ENCODE measurements at places on chromosomes 5 and 9.

DNA sequence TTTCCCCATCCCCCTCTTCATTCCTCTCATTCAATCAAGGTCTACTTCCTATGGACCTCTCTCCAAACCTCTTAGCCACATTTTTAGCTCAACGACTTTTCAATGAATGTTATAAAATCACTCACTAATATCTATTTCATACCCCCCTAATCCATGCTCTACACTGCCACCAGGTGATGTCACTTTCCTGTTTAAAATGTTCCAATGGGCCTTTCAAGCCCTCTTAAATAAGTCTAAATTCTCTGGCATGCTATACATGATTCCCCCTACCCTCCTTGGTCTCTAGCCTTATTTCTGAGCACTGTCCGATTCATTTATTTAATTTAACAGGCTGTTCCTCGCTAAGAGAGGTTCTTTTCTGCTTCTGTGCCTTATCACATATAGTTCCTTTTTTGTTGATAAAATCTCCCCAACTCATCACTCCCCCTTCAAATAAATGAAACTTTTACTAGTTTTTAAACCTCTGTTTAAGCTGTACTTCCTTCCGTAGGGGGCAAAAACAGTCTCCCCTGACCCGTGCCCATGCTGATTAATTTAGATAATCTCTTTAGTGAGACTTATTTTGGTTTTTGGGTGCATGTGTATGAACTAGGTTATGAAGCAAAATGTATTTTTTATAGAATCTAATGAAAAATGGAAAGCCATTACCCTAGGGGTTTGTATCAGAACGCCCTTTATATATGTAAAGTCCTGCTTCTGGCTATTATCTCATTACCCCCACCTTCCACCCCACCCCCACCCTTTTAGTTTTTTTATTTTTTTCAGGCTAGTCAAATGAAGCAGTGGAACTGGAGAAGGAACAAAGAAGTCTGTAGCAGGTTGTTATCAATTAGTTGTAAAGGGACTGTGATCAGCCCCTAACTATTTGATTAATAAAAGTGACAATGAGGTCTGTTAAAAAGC is 9.0 kb downstream of the ABHD17B start:
- DNase-seq: no peak

DNA sequence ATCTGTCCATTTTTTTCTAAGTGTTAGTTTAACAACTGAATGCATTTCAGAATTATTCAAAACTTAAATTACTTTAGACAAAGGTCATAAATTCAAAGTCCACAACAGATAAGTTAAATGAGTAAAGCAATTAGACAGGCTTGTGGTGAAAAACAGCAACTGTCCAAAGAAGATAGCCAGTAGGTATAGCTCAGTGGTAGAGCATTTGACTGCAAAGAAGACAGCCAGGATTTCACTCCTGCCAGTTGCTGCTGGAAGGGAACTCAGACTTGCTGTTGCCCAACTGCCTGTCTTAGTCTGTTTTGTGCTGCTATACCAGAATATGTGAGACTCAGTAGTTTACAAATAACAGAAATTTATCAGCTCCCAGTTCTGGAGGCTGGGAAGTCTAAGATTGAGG is 10.0 kb downstream of the FANCC start:
- no peak for DNase-seq

- no peak for DNase-seq
Measured at GRCh38 chr9:95450171-95451064, 66.4 kb downstream of the PTCH1 start.

DNA sequence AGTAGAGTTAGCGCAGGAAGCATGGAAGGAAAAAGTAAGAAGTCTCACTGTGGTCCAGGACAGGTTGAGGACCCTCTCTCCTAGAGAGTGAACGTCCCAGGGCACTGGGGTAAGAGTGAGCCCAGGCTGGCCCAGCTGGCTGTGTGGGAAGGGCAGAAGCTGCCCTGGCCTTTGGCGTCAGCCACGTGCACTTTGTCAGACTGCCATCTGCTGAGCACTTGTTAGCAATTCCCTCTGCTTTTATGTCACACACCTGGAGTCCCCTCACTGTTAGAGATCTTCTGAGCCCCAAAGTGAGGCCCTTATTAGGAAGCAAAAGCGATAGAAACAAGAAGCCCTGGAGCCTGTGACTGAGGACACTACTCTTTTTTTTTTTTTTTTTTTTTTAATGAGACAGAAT is 79.1 kb downstream of the UGCG start:
- DNase-seq: no peak

DNA sequence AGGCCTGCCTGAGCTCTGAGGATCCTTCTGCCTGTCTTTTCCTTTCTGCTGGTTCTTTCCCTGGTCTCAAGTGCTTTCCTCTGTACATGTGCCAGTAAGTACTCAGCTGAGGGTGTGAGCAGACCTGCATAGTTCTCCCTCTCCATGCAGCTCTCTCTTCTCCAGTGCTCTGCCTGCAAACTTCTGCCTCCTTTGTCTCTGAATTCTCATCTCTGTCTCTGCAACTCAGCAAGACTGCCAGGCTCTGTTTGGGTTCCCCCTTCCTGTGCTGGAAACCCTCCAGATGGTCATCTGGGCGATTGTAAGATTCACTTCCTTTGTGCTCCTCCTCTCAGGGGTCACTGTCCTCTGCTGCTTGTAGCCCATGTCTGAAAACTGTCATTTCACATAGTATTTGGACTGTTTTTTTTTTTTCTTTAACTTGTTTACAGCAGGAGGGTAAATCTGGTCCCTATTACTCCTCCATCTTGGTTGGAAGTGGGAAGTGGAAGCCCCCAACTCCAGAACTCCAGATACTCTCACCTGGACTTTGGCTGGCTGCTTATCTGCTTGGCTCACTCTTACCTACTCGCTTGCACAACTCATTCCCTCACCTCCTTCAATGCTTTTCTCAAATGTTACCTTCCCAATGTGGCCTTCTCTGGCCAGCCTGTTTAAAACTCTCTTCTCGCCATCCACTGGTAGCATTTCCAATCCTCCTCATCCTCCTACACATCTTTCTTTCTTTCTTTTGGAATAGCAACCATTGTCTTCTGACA is 175.3 kb upstream of the TBC1D2 start:
- DNase-seq: no peak

GRCh38 chr5:139640421-139641115 is 7.6 kb upstream of the CXXC5 start:
- DNase-seq: no peak

DNA sequence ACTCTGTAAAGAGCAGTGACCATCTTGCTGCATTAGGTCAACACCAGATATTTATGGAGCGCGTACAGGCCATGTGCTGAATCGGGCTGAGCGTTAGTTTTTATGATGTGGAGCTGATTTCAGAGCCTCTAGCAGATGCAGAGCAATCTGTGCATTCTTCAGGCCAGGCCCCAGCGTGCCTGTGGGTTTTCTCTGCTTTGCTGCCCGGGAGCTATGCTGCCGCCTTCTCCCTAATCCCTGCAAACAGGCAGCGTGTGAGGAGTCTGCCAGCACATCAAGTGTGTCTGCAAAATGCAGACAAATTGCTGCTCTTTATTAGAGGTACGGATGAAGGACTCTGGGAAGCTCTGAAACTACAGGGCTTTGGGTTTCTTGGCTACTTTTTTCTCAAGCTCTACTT is 170.0 kb downstream of the NTRK2 start:
- no peak for DNase-seq

DNA sequence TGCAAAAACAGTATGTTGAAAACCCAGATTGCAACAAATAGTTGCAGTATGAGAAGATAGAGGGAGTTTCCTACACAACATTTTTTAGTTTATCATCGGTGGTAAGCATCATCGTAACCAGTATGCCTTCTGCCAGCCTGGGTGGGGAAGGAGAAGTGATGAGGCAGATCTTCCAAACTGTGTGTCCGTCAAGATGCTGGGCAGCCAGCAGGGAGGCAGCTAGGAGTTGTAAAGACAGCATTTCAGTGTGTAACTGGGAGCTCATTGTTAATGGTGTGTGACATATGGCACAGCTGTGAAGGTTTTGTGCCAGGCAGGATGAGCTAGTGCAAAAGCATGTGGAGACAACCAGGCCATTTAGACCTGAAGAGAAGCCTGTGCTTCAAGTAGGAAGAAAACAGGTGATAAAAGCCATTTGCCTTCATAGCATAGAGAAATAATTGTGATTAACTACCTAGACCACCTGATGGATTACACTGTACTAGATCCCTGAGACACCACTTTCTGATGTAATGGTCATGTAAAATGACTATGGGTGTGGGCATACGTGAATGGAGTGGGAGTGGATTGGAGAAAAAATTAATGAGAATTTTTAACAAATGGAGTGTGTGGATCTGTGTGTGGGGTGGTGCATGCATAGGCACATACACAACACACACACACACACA is 347.0 kb upstream of the ADAMTSL1 start:
- no peak for DNase-seq

DNA sequence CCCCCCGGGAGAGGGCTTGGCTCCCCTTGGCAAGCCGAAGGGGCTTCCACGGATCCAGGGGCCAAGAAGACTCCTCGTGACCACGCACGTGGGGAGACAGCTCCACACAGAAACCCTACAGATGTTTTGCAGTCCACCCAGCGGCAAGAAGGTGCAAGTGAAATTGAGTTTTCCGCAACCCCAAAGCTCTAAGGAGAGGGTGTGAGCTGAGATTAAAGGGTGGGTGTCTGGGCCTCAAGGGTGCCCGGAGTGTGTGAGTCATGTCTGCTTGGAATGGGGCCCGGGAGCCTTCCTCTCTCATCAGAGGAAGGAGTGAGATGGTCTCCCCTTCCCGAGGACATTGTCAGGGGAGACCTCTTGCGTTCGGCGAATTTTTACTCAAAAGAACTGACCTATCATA is 79.1 kb downstream of the OLFM1 start:
- DNase-seq: no peak

- DNase-seq: no peak
Measured at GRCh38 chr5:126937771-126938170, 92.6 kb downstream of the MARCHF3 start.

- DNase-seq: peak; percentile 11
Measured at GRCh38 chr9:120985819-120986222, 59.2 kb upstream of the TRAF1 start.

DNA sequence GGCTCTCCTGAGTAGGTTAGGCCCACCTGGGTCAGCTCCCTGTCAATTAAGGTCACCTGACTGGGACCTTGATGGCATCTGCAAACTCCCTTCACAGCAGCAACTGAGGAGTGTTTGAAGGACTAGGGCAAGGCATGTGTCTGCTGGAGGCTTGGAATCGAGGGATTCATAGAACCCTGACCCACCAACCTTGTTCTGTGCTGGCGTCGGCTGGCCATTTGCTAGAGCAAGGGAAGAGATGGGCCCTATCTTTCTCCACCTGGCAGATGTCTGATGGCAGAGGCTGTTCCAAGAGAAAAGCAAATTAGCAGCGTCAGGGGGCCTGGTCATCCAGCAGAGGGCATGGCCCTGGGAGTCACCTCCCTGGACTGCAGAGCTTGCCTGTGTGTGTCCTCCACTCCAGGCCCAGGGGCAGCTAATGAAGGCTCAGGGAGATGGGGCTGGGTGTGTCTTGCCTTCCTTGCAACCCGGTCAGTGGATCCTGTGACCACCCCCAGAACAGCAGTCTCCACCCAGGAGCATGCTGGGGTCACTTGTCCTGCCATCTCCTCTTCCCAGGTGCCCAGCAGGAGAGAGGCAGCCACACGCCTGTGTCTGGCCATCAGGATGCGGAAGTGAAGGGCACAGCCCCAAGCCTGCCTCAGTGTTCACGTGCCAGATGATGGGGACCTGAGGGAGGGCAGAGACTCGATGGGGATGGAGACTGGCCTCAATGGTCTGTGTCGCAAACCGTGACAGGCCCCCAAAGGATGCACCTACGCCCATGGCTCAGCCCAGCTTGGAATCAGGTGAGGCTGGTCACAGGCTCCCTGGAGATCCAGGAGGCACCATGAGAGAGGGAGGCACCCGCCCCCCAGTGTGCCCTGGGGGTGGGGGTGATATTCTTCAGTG is 53.9 kb downstream of the BARX1 start:
- DNase-seq: no peak

DNA sequence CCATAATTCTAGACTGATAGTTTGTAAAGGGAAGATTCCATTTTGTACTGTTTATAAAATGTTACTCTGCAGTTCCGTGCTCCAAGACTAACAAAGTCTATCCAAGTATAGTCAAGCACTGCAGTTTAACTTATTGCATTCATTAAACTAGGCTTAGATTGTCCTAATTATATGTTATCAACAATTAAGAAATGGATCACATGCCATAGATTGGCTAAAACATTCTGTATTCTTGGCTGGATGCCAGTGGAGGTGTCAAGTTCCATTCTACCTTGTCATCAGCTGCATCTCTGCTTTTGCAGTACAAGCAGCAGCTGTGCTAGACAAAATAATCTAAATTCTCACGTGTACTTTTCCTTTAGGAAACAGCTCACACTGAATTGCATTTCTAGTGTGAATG is 69.4 kb upstream of the MEF2C start:
- DNase-seq: no peak

- DNase-seq: no peak
Measured at GRCh38 chr5:10254686-10255085, 4.6 kb downstream of the CCT5 start.

DNA sequence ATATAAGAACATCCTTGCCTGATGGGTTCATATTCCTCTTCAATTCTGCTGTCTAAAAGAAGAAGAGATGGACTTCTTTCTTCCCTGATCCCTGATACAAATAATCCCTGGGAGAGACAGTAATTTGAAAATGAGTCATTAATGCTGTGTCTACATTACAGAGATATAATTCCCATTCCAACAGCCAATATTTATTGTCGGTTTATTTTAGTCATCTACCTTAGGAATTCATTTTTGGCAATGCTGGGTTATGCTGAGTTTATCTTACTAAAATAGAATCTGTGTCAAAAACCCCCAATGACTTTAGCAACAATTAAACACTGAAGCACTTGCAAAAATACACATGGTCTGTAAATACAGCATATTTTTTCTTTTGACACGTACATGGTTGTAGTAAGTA is 23.9 kb downstream of the ZNF474 start:
- DNase-seq: no peak

DNA sequence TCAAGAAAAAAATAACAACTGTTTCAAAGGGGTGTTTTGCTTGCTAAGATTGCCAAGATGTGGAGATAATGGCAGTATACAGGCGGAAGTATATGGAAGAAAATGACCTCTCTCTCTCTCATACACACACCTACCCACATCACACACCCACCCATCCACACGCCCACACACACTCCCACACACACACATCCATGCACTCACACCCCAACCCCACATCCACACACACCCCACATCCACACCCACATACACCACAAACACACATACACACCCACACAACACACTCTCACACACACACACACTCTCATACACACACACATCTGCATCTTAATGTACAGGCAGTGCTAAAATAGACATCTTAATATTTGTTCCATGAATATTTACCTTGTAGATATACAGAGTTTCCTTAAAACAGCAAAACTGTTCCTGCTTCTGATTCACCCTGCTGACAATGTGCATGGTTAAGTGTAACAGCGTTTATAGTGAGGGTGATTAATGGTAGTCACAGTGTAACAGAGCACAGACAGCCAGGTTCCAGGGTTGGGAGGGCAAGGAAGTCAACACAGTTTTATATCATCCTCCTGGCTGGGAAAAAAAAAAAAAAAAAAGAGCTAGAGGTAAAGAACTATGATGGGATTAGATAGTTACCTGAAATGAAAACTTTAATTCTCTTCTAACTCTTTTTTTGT is 8.3 kb downstream of the BHMT2 start:
- no peak for DNase-seq

All from brain pericyte (primary cell).